ENCODE measurements at places on chromosomes 6 and 20.

- no peak for DNase-seq
Observed at GRCh38 chr6:31419842-31420241, 16.4 kb downstream of the MICA start.

GRCh38 chr20:8388707-8389106 is 256.6 kb downstream of the PLCB1 start:
- DNase-seq: no peak

- no peak for DNase-seq
Observed at GRCh38 chr6:168033791-168034190, 36.3 kb downstream of the KIF25 start.

GRCh38 chr6:16413399-16413798 is 175.0 kb downstream of the GMPR start:
- no peak for DNase-seq

GRCh38 chr20:58668901-58669286 is 17.8 kb downstream of the STX16 start:
- no peak for DNase-seq

DNA sequence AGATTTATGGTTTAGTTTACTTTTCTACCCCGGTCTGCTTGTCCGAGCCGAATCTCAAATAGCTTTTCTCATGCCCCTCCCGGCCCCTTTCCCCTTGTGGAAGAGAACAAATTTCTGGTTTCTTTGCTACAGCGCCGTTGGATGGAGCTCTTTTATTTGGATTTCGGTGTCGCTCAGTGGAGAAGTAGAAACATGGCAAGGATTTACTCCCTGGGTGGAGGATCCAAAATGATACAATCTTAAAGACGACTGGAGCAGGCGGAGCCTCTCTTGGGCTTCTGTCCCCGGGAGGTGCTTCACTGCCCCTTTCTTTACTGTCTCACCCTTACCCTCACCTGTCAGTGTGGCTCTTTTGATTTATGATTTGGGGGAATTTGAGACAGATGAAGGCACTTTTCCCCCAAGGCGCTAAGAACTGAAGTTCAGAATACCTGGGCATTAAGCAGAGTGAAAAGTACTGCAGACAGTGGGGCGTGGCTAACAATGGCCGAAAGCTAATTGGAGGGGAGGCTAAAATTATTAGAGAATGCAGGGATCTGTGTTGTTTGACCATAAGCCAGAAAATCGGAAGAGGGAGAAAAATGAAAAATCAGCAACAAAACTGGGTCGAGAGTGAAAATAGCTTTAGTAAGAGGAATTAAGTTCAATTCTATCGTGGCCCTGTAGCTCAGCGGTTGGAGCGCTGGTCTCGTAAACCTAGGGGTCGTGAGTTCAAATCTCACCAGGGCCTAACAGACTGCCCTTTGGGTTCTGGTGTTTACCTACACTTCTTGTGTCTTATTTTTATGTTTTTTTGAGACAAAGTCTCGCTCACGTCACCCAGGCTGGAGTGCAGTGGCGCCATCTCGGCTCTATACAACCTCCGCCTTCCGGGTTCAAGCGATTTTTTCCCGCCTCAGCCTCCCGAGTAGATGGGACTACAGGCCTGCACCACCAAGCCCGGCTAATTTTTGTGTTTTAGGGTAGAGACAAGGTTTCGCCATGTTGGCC is 145.1 kb upstream of the ZNF184 start:
- DNase-seq: no peak

GRCh38 chr20:43938932-43939761 is 24.5 kb downstream of the TOX2 start:
- no peak for DNase-seq

DNA sequence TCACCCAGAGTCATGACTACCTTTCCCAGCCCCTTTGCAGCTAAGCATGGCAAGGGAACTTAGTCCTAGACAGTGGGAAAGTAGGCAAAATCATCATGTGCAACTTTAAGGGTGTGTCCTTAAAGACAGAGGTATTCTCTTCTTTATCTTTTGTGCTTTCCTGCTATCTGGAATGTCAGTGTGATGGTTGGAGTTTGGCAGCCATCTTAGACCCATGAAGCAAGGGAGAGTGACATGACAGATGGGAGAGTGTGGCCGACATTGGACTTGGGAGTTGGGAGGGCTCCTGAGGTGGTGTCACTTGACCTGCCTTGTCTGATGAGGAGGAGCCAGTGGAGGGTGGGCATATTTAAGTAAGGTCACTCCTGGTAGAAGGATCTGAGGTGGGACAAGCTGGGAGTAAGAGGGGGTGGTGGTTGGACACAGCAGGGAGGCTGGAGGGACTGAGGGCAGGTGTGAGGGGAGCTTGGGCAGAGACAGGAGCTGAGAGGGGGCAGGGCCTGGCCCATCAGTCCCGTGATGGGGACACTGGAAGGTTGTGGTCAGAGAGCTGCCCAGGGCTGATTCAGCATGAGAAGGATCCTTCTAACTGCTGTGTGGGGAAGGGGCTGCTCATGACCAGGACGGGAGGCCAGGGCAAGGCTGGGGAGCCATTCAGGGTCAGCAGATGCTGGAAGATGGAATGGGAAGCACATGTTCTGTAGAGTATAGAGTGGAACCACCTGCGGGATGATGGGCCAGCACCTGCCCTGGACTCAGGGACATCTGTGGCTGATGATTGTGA is 29.5 kb upstream of the SULF2 start:
- DNase-seq: no peak

DNA sequence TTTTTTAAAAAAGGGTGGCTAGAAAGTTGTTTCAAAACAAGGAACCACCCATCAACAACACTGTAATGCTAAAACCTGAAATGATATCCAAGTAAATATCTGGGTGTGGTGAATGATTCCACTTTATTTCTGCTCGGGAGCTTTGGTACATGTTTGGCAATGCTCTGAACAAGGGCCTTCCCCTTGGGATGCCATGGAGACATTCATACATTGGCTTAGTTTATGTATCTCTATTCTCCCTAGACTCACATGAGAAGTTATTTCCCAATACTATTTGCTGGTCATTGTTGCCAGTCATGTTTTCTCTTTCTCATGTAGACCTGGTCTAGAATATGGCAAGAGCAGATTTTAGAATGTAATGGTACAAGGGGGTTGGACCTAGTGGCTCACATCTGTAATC is 22.9 kb downstream of the ADTRP start:
- no peak for DNase-seq

DNA sequence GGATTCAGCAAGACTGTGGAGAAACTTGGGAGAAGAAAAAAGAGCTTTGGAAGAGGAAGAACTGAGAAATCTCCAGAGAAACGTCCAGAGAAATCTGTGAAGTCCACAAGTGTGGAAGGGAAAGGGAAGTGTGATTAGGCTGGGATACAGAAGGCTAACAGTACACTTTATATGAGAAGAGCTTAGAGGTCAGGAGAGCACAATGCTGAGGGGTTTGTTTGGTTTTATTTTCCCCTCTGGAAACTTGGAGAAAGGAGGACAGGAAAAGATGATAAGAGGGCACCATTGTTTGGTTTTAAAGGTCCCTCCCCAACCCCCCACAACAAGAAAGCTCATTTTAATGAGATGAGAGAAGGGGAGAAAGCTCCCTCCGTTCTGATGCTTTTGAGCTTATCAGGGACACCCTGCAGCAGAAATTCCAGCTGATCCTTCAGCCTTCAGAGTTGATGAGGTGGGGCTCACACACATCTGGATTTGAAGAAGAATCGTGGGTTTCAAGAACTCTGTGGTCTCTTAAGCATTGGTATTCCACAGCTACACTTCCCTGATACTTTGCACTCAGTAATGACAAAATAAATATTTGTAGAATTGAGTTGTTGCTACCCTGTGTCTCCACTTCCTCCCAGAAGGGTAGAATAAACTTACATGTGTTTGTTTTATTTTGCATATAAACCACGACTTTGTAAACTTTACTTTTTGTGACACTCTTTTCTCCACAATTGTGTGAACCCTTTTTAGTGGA is 1.9 kb downstream of the NT5E start:
- no peak for DNase-seq
